ENCODE measurements at places on chromosomes 4 and X.

GRCh38 chrX:109351557-109351956 lies 130.3 kb downstream of the GUCY2F start:
- DNase-seq, result no peak

- DNase-seq, result no peak
Observed at GRCh38 chr4:184959309-184959708, 59.0 kb upstream of the HELT start.

DNA sequence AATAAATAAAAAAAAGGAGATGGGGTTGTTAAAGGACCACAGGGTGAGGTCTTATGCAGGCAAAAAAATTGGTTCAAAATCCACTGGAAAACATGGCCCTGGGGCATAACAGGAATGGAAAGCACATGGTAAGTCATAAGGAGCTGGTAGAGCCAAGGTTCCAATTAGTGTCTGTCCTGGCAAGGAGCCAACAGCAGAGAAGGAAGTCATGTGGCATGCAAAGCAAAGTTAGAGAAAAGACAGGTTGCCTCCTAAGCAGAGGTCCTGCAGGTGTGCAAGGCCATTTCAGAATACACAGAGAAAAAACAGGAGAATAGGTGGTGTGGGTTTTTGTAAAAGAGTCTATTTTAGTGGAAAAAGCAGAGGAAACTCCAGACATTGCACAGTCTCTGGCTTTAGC lies 1881.7 kb downstream of the ARAP2 start:
- DNase-seq, result no peak

- DNase-seq, result no peak
Observed at GRCh38 chr4:52604215-52604614, 54.9 kb downstream of the USP46 start.

DNA sequence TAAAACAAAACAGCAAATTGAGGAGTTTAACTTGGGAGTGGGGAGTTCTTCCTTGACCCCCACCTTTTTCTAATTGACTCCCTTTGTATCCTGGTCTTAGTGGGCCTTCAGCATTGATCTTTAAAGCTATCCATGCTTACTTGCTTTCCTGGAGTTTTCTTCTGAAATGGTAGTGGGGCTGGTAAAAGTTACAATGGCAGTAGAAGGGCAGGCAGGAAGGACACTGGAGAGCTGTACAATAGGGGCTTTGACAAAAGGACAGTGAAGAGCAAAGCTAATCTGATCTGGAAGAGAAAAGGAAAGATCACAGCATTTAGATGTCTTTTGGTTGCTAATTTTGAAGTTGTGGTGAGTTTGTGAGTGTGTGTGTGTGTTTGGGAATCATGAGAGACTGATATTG lies 111.5 kb downstream of the MID1 start:
- no peak for DNase-seq

- no peak for DNase-seq
Observed at GRCh38 chr4:168551945-168552695, 55.3 kb downstream of the PALLD start.

DNA sequence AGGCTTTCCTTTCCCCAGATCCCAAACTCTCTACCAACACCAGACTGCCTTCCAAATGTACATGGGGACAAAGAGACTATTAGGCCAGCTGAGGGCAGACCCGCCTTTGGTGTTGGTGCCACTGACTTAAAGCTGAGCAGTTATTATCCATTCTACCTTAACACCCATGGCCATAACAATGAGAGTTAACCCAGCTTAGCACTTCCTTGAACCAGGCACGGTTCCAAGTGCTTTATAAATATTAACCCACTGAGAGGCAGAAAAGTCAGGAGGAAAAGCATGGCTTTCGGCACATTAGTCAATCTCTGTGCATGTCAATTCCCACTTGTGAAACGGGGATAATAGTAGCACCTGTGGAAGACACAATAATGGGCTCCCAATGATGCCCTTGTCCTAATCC lies 243.1 kb upstream of the ANXA3 start:
- no peak for DNase-seq

DNA sequence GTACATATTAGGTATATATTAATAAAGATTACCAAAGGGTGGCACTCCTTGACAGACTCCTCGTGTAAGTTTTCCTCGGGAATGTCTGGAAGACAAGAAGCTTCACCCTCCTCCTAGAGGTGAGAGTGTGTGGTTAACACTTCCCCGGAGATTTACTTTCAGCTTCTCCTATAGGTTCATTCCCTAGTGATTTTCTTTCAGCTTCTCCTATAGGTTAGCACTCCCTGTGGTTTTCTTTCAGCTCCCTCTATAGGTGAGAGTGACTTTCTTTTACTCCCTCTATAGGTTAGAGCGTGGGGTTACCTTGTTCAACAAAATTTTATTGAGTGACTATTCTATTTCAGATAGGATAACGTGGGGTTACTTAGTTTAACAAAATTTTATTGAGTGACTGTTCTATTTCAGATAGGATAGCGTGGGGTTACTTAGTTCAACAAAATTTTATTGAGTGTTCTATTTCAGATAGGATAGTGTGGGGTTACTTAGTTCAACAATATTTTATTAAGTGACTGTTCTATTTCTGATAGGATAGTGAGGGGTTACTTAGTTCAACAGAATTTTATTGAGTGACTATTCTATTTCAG lies 106.0 kb upstream of the PLAC1 start:
- DNase-seq, result no peak

- DNase-seq, result no peak
Observed at GRCh38 chrX:100435726-100436125, 25.7 kb upstream of the PCDH19 start.

GRCh38 chrX:153491351-153491914 lies 3.3 kb upstream of the BGN start:
- no peak for DNase-seq

DNA sequence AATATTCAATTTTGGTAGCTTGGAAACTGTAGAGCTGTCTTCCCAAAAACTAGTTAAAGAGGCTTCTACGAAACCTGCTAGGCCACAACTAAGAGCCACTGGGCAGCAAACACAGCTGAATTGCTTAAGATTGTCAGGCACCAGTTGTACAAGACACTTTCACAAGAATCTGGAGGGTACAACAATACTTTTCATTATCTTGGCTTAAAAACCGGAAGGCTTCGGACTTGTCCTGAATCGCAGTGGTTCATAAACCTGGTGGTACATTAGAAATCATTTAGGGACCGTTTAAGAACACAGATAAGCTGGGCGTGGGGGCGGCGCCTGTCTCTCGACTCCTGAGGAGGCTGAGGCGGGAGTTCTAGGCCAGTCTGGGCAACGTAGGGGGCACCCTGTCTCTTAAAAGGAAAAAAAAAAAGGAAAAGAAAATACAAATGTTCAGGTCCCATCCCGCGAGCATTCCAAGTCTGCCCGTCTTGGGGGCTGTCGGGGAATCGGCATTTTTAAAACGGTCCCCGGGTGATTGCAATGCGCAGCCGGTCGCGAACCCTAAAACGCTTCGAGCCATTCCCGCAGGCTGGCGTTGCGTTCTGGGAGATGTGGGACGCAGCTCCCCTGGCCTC lies 763 bp downstream of the PYURF start:
- peak; percentile 14 for DNase-seq

DNA sequence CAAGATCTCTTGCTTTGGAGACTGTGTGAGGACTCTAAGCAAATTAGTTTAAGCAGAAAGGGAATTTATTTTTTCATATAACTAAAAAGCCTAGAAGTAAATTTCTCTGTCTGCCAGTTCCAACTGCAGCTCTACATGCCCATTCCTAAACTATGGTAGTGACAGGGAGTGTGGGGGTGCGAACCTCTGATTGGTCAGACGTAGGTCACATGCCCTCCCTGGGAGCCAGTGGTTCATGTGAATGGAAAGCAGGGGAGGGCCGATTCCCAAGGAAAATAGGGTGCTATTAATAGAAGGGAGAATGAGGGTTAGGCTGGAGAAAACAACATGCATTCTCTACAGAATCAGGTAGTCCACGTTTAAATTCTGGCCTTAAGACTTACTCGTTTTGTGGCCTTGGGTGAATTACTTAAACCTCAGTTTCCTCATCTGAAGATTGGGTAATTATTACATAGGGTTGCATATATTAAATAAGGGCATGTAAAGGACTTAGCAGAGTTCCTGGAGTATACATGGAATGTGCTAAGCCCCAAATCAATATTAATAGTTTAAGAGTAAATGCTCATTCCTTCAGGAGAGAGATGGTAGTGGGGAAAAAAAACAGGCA lies 7.2 kb downstream of the RAB33B start:
- DNase-seq, result no peak

- DNase-seq, result peak; percentile 19
Observed at GRCh38 chrX:23699636-23700194, 32.4 kb downstream of the PRDX4 start.

GRCh38 chr4:18934197-18934596 lies 912.6 kb upstream of the LCORL start:
- no peak for DNase-seq

GRCh38 chr4:26557164-26557563 lies 26.7 kb upstream of the TBC1D19 start:
- DNase-seq, result no peak

- no peak for DNase-seq
Observed at GRCh38 chr4:100533741-100534140, 15.9 kb upstream of the EMCN start.

- no peak for DNase-seq
Observed at GRCh38 chrX:150360331-150360730, 2.8 kb upstream of the MAMLD1 start.
